ENCODE measurements at places on chromosomes 1 and 21.
A peak's percentile ranks its signal among the peaks of the same experiment; 100 is the strongest.

GRCh38 chr1:191432817-191433216, 725.4 kb upstream of the RGS18 start:
- no peak for DNase-seq

DNA sequence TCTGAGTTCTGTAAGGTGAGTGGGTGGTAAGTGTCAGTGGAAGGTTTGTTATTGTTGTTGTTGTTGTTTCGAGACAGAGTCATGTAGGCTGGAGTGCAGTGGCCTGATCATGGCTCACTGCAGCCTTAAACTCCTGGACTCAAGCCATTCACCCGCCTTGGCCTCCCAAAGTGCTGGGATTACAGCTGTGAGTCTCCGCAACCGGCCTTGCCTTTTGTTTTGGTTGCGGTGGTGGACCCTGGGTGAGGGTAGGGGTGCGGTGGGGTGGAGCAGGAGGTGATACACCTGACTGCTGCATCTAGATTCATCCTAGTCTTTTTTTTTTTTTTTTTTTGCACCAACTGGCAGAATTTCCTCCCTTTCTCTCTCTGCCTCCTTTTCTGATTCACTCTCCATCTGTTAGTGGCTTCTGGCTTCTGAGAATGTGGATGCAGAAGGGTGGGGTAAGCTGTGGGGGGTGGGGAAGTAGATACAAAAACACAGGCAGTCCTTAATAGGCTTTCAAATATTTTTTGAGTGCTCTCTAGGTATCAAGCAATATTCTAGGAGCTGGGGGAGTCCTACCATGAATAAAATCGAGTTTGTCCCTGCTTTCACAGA, 4.6 kb upstream of the GMEB1 start:
- no peak for DNase-seq

GRCh38 chr1:69195136-69195535, 372.6 kb upstream of the LRRC7 start:
- no peak for DNase-seq

GRCh38 chr1:8047686-8048445, 21.8 kb upstream of the ERRFI1 start:
- DNase-seq: peak; percentile 94

DNA sequence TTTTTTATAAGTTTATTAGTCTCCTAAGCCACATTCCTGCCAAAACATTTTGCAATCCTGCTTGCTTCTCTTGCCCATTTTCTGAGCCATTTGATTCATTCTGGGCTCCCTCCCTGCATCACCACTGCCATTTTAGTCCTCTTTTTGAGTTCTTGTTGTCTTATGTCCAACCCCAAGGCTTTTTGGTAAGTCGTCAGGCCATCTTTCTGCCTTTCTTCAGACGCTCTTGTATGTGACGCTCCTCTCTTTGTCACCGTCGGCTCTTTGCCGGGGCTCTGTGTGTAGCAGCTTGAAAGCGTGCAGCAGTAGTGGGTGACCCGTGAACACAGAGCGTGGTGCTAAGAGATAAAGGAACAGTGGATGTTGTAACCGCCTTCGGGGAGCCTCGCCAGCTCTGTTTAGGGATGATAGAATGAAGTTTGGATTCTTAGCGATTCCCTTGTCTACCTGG, 14.6 kb downstream of the HUNK start:
- DNase-seq: no peak

DNA sequence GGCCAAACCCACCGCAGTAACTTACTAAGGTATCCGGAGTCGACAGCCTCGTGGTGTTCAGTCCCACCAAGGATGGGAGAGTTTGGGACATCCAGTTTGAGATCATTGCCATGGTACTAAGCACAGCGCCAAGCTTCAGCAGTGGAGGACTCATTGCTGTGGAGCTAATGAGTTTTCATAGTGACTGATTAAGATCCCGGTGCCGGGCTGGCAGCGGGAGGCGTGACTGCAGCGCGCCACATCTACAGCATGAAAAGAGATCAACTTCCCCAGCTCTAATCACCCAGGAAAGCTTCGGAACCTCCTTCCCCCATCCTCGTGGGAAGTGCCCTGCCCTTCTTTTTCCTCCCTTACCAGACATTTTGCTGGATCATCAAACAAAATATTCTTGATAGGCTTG, 149.9 kb downstream of the OLFM3 start:
- DNase-seq: no peak

DNA sequence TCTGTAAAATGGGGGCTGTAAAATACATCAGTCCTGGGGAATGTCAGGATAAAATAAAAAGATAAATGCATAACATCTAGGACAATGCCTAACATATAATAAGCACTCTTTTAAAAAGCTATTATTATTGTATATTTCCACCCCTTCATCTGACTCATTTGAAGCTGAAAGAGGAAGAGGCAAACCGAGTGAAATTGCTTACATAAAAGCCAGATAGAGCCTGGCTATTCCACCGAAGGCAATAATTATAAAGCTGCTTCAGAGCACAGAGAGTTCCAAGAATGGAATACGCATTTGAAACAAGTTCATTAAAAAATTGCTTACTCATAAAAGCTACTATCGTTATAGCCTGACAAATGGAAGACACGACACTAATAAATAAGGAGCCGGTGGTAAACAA, 186.1 kb upstream of the CAMK1G start:
- no peak for DNase-seq

DNA sequence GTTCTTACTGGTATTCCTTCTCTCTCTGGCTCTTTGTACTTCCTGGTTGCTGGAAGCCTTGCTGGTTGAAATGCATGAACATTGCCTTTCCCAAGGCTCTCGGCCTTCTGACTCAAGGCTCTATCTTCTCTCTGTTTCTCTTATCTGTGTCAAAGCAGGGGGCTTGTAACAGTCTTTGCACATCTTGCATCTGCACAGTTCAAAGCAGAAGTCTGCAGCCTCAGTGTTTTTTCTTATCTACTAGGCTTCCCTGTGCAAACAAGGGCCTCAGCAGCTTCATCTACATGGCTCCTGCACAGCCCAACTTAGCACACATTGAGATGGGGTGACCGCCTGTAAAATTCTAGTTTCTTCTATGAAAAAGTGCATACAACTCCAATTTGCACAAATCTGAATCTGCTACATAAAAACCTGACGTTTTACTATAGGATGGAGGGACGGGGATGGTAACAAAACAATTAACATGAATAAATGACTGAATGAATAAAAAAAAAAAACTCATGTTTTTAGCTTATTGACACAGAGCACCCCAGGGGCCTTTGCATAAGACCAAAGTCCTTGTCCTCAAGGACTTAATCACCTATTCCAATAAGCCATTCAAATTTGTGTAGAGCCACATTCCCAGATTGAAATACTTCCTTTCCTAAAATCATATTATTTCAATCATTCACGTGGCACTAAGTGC, 458.3 kb downstream of the LMO4 start:
- no peak for DNase-seq

GRCh38 chr1:94541246-94542087, at the start of gene F3:
F3 (minus strand) TSS chr1:94541759; CDS start chr1:94541636, 123 bp downstream.
- peak; percentile 91 for DNase-seq

DNA sequence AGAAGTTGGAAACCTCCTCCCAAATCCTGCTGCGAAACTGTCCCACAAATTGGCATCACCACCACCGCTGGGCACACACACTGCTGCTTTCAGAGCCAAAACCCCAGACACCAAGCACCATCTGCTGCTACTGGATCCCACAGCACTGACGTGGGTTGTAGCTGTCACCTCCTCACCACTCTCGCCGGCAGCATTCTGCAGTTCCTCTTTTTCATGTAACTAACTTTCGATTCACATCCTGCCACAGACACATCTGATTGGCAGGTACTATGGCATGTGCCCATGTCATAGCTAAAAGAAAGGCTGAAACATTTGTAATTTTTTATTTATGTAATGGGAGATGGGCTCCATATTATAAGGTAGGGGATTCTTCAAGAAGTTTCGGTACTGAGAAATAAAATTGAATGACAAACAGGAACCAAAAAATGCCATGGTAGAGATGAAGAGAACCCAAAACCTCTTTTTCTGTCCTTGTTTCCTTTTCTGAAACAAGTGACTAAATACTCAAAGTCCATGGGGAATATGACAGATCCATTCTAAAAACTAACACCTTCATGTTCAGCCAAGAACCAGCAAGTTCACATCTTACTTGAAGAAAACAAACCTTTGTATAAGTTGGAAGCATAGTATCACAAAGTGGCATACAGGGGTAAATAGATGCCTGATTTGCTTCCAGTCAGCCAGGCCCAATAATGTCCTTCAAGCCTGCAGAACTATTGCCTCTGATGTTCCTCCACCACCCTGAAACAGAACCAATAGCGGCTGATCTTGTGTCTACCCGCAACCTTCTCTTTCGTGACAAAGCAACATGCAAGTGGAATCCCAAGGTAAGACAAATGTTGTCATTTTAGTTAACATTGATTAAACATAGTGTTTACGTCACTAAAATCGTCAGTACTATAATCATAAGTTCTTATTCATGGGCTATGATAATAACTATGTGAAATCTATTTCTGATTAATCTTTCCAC, 26.6 kb upstream of the RGS13 start:
- DNase-seq: no peak

GRCh38 chr1:234529095-234529949, 50.3 kb upstream of the TARBP1 start:
- no peak for DNase-seq

DNA sequence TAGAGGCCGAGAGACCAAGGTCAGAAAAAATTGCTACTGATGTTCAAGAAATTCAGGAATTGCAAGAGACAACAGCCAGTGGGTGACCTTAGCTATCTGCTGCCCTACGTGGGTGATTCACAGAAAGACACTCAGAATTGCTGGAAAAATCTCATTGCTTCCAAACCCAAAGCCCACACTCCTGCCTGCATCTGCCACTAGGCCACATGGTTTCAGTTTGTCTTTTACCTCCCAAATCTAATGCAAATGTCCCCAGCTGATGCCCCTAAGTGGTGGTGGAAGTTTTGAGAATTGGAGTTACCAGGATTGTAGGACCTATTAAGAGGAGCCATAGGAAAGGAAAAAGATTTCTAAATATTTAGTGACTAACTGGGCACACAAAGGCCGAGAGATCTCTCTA, 341.5 kb upstream of the CHRM3 start:
- DNase-seq: no peak

DNA sequence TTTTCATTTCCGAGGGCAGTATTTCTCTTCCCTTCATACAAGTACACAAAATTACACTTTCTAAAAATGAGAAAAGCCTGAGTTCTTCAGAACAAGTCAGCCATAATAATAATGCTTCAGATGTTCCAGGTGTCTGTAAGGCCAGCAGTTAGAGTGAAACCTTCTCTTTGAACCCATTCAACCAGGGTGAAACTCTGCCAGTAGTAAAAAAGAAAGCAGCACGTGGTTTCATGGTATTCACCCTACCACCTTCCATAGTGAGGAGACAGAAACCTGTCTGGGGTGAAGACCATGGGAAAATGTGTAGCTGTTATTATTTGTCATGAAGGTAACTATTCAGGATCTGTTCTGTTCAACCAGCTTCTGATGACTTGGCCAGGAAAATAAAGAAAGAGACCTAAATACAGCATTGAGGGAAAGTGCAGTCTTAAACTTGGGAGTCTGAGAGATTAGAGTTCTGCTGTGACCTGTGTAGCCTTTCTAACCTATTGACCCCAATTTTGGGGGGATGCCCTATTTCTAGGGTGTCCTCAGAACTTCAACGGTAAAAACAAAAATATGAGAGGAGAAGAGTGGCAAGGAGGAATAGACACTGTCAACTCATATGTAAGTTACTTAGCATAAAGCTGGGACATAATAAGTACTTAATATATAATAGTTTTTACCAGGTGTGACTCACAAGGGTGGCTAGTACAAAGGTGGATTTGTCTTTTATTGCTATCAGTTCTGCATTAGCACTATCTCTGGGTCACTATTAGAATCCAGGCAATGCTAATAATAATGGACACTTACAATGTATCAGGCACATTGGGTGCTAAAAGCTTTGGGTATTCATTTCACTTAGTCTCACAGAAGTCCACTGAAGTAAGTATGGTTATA, 70.0 kb upstream of the TNFSF4 start:
- no peak for DNase-seq

DNA sequence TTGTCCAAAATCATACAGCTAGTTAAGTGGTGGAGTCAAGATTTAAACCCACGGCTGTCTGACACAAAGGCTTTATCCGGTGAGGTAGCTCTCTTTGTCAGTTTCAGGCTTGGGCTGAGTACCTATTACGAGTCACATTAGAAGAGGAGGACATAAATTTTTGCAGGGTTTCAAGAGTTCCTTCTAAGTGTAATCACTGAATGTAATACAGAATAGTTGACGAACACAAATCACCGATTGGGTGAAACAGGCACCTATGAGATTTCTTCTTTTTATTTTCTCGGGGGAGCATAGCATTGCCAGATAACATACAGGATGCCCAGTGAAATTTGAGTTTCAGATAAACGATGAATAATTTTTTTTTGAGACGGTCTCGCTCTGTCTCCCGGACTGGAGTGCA, 847 bp downstream of the PSMD4 start:
- peak; percentile 24 for DNase-seq

DNA sequence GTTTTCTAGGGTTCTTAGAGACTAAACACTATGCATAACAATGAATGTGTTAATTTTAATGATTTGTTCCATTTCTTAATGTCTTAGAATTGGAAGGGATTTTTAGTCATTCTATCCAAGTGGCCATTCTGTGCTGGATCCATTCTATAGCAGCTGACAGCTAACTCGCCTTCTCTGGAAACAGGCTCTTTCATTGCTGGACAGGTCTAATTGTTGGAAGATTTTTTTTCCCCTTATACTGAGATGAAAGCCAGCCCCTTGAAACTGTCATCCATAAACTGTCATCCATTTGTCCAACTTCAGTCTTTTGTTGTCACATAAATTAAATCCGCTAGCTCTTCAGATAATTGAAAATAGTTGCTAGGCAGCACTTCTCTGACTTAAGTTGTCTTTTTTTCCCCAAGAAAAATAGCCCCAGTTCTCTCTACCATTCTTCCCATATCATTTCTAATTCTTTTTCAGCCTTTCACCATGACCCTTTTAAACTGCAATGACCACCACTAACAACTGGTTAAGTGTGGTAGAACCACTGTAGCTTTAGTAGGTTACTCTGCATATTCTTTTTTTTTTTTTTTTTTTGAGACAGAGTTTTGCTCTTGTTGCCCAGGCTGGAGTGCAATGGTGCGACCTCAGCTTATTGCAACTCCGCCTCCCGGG, 19.7 kb downstream of the AK4 start:
- no peak for DNase-seq

DNA sequence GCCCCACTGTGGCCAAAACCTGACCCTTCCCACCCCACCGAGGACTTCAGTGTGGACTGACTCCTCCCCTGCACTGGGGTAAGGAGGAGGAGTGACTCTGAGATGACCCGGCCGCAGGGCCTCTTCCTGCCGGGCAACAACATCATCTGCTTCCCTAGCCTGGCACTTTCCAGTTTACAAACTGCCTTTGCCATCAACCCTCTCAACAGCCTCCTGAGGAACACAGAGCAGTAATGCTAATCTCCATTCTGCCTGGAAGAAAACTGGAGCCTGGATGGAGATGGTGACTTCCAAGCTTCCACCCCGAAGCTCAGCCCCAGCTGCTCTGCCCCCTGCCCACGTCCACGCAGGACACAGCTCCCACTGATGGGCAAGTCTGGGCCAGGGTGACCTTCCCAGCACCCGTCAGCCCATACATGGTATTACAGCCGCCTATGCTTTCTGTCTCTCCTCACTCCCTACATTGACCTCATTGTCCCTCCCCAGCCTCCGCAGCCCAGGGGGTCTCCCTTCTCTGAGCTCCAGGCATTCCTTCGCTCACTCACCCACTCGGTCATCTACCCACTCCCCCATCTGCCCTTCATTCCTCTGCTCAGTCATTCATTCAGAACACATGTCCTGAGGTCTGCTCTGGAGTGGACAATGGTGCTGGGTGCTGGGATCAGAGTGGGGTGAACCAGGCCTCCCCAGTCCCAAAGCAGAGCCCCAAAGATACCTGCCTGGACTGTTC, 34.2 kb downstream of the RAP1GAP start:
- DNase-seq: no peak

- DNase-seq: no peak
Observed at GRCh38 chr1:54606096-54606989, 17.0 kb downstream of the FAM151A start.

Measured in PC-3 (cell line).